ACHN (cell line): ENCODE measurements at places on chromosomes 1 and 21.

- no peak for DNase-seq
Measured at GRCh38 chr1:199396456-199396855, 631.1 kb upstream of the NR5A2 start.

DNA sequence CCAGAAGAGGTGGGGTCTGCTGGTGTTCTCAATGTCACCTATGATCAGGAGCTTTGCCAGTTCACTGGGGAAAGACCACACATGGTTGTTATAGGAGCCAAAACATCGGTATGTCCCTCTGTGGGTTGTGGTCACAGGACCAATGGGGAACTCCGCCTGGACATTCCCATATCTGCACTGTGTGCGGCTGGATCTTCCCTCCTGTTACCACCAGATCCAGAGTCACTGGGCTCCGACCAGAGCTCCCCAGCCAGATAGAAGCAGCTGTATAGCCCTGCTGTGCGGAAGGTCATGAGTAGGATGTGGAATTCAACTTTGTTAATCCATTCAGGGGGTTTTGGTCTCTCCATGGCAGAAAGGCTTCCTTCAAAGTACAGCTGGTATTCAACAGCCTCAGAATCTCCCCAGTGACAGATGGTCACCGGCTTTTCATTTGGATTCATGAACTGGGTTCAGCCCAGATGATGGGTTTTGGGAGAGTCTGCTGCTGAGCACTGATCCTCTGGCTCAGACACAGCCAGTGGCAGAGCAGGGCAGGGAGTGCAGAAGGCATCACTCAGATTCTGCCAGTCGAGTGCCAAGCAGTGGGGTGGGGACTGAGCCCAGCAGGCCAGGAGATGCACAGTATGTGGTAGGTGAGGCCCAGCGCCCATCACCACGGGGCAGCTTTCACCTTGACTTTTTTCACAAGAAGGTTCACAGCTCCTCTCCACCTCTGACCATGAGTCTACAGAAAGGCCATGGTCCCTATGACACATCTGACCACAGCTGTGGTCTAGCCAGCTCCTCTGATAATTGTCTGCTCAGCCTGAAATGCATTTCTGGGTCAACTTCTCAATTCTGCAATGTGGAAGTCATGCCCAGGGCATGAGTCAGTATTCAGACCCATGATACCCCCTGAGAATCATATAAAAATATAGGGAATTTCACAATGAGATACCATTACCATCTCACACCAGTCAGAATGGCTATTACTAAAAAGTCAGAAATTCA is 2.9 kb upstream of the SHCBP1L start:
- DNase-seq = peak; percentile 89

GRCh38 chr1:26285366-26286063 is 5.6 kb downstream of the SH3BGRL3 start:
- peak; percentile 19 for DNase-seq

- DNase-seq = no peak
Measured at GRCh38 chr1:221241592-221241991, 362.3 kb downstream of the HLX start.

DNA sequence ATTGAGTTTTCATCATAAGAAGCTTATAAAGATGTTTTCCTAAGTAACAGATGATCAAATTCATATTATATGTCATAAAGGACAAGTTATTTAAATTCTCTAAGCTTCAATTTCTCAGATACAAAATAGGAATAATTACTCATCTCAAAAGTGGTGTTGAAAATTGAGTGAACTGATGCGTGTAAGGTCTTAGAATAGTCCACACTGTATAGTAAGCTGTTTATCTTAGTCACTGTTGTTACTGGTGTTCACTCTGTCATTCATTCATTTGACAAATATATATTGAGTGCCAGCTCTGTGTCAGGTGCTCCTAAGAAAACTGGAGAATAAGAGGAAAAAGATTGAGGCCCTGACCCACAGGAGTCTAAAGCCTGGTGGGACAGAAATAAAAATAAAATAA is 186.3 kb upstream of the BRINP3 start:
- DNase-seq = no peak

GRCh38 chr1:196183941-196184340 is 424.3 kb downstream of the KCNT2 start:
- DNase-seq = no peak

DNA sequence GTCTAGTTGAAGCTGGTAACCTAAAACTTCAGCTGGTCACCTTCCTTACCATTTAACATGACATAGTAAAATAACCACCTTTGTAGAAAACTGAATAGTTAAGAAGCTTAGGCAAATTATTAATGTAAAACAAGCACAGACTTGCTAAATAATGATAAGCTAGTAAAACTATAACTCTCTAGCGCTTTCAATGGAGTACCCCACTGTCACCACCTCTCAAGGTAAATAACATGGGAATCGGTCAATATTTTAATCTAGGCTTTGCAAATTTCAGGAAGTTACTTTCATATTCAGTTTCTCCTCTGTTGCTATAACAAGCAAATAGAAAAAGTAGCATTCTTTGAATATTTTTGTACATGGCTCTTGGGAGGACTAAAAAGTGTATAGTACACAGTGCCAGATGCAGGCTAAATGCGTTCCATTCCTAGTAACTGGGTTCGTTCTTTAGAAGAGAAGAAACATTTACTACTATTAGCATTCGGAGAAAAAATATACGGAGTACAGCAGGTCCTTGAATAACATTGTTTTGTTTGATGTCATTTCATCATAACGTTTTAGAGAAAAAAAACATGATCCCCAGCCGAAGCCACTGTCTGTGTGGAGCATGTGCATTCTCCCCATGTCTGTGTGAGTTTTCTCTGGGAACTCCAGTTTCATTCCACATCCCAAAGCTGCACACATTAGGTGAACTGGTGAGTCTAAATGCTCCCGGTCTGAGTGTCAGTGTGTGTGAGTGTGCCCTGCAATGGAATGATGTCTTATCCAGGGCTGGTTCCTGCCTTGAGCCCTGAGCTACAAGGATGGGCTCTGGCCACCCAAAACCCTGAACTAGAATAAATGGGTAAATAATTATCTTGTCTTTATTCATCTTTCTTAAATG is 52.5 kb downstream of the EPRS1 start:
- DNase-seq = no peak

DNA sequence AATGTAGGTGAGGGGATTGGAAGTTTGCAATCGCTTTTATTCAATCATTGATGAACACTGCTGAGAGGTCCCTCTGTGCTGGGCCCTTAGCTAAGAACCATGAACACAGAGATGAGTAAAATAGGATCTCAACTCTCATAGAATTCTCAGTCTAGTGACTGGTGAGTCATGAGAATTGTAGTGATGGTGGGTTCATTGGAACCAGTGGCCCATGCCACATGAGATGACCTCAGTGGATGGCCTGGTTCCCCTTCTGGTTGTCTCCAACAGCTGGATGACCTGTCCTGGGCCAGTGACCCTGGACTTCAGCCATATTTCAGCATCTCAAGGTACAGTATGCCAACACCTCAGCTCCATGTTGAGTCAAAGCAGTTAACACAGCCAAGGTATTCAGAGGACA is 21.3 kb upstream of the S100A10 start:
- DNase-seq = no peak

- peak; percentile 84 for DNase-seq
Measured at GRCh38 chr1:155892796-155893195, 18.4 kb downstream of the RIT1 start.
